ENCODE measurements at places on chromosomes 16 and 17. TPM values are rescaled to one million over a fixed set of nuclear protein-coding genes. Genes with fewer than 3 reads are reported as not detected.

FUS gene
- 629 TPM for total RNA-seq

KCNH6 gene
- total RNA-seq: not detected

SLC16A3 gene
- total RNA-seq: 47.2 TPM

LITAFD gene
- total RNA-seq: not detected

VPS35 gene
- total RNA-seq: 181 TPM

CFAP97D1 gene
- total RNA-seq: not detected

HSD17B2 gene
- total RNA-seq: 16.2 TPM

DNA sequence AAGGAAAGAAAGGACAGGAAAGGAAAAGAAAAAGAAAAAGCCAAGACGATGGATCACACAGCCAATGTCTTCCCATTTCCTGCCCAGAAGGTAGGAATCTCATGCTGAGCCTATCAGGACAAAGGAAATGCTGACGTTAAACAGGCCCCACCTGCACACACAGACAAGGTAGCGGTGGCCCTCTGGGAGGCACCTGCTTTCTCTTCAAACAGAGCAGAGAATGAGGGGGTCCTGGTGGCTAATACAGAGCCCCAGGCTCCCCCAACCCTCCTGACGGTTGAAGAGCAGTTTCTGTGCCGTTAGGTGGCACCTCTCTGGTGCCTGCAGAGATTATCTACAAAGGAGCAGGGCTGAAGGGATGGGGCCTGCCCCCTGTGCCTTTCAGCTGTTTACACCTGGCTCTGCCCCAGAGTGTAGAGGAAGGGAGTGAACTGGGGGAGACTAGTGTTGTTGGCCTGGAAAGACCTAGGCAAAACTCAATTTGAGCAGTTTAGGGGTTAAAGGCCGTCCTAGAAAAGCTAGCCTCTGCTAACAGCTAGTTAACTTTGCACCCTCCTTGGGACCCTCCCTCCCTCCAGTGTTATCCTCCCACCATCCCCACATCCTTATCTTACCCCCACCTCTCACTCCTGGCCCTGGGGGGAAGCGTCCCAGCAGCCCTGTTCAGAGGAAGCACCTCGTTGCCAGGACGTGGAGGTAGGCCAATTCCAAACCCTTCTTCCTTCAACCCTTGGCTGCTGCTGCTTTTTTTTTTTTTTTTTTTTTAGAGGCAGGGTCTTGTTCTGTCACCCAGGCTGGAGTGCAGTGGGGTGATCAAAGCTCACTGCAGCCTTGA, 56.3 kb downstream of the ARHGAP27 start:
- no peak for DNase-seq
- H3K27me3 ChIP-seq: no peaks in the 10 kb centered on the region
- no peak overlapping the region for H3K4me3 ChIP-seq
- peaks cover 22% of the 10 kb centered on the region for H3K36me3 ChIP-seq
- H3K4me1 ChIP-seq: peaks cover 41% of the 10 kb centered on the region

DNA sequence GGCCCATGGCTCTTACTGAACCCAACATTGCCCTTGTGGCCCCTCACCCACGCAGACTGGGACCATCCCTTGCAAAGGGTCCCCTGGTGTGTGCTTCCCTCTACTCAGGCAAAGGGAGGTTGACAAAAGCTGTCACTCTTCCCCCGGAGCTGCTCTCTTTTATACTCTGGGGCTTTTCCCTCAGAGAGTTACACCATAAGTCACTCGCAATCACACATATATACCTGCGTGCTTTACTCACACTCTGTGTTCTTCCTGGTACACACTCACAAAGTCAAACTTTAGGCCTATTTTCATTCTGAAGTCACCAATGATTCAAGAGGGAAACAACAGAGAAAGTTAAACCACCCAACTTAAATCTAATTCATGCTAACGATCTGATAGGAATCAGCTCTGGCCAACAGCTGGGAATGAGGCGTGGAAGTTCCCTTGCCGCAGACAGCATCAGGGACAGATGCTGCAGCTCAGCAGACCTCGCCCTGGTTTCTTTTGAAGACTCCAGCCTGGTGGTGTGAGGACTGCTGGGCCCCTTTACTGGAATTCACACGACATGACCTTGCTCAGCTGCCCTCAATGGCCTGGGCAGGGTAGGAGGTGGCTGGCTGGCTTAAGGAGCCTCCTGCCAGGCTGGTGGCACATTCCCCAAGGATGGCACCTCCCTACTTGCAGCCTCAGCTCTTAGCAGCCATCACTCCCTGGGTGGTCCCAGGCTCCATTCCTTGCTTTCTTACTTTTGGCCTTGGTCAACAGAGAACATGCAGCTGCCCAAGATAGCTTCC, 27.3 kb downstream of the HIC1 start:
- H3K27me3 ChIP-seq: no peaks in the 10 kb centered on the region
- peaks cover 5% of the 10 kb centered on the region for H3K36me3 ChIP-seq
- H3K27ac ChIP-seq: no peak overlapping the region
- peaks cover 21% of the 10 kb centered on the region for H3K4me1 ChIP-seq
- no peak overlapping the region for H3K4me3 ChIP-seq

- no peaks in the 10 kb centered on the region for H3K36me3 ChIP-seq
- no peak overlapping the region for H3K4me3 ChIP-seq
- peaks cover 7% of the 10 kb centered on the region for H3K4me1 ChIP-seq
- H3K27ac ChIP-seq: no peak overlapping the region
Observed at GRCh38 chr17:8997994-8998628, 23.2 kb upstream of the NTN1 start.

- H3K27me3 ChIP-seq: no peaks in the 10 kb centered on the region
- no peaks in the 10 kb centered on the region for H3K36me3 ChIP-seq
- H3K27ac ChIP-seq: no peak overlapping the region
- no peak for DNase-seq
- no peaks in the 10 kb centered on the region for H3K4me1 ChIP-seq
Observed at GRCh38 chr17:14019186-14019956, 49.9 kb upstream of the COX10 start.

DNA sequence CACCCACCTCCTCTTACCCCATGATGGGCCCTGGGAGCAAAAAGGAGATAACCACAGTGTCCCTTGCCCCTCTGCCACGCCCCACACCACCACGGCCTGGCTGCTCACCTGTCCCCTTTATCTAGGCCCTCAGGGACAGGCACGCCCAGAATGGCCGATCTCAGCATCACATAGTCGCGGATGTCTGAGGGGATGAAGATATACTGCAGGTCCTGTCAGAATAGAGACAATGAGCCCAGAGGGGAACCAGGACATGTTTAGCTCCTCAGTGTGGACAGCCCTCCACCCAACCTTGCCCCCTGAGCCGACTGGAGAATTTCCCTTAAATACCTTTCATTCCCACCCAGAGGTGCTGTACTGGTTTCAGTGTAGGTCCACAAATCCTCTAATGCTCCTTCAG, 15.2 kb downstream of the ST6GALNAC2 start:
- H3K4me3 ChIP-seq: peak overlapping the region; percentile 50
- peaks cover 68% of the 10 kb centered on the region for H3K4me1 ChIP-seq
- H3K27me3 ChIP-seq: no peaks in the 10 kb centered on the region
- peak overlapping the region; percentile 83 for H3K27ac ChIP-seq

DNA sequence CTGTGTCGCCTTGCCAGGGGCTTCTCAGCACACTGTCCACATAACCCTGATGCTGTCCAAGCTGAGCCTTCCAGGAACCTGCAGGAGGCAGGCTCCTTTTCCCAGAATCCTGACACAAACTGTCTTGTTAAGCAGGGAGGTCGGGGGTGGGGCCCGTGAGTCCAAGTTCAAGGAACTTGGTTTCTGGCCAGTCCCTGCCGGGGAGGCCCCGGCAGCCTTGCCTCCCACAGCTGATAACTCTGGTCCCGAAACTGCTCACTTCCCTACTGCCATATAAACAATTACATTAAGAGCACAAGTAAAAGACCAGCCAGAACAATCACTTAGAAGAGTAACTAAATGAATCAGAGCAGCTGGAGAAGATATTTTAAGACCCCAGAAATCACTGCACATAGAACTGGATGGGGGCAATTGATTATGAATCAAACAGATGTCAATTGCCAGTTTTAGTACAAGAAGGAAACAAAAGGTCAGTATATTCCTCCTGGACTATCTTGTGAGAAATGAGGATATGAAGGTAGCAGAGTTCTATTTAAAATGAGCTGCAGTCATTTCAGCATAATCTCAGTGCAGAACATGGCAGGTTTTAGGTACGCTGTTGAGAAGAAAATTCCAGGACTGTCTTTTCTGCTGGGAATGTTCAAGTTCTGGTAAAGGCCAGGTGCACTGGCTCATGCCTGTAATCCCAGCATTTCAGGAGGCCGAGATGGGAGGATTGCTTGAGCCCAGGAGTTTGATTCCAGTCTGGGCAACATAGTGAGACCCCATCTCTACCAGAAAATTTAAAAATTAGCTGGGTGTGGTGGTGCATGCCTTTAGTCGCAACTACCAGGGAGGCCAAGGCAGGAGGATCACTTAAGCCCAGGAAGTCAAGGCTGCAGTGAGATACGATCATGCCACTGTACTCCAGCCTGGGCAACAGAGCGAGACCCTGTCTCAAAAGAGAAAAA, 169.8 kb downstream of the PITPNC1 start:
- no peaks in the 10 kb centered on the region for H3K36me3 ChIP-seq
- peaks cover 9% of the 10 kb centered on the region for H3K4me1 ChIP-seq
- peak; percentile 28 for DNase-seq
- no peak overlapping the region for H3K4me3 ChIP-seq

DNA sequence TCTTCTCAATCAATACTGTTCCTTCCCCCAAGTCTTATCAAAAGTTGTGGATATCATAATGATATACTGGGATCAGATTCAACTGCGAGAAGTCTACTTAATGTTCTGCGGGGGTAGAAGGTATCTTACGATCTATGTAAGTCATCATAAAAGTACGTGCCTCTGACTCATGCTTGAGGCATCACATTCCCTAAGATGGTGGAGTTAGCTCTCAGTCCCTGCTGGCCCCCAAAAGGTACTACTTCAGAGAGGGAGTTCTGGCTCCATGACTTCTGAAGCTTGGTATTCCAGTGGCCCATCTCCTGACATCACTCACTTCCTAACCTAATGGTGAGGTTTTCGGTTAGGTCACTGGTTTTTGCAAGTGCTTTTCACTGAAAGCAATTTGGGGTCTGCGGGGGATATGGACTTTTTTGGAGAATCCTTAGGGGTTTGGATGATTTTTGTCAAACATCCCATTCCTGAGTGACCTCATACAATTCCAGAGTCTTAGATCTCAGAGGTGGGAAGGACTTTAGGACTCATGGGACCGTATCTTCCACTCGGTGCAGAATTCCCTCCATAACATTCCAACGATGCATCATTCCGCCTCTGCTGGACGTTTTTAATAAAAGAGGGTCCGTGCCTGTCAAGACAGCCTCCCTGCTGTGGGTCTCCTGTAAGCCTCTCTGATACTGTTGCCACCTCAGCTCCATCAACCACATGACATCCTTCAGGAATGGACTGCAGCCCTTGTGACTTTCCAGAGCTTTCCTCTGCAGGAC, 74.3 kb downstream of the DYNLRB2 start:
- no peak for DNase-seq
- no peaks in the 10 kb centered on the region for H3K4me1 ChIP-seq
- H3K4me3 ChIP-seq: no peak overlapping the region
- no peaks in the 10 kb centered on the region for H3K27me3 ChIP-seq
- no peak overlapping the region for H3K27ac ChIP-seq

Measured in Calu3 (cell line).